SK-N-DZ (cell line): ENCODE measurements at places on chromosomes 11 and 22.
A peak's percentile ranks its signal among the peaks of the same experiment; 100 is the strongest.

- no peak for DNase-seq
Measured at GRCh38 chr11:113681711-113682413, 24.2 kb downstream of the TMPRSS5 start.

- no peak for DNase-seq
Measured at GRCh38 chr11:70060611-70061293, 17.4 kb upstream of the ANO1 start.

DNA sequence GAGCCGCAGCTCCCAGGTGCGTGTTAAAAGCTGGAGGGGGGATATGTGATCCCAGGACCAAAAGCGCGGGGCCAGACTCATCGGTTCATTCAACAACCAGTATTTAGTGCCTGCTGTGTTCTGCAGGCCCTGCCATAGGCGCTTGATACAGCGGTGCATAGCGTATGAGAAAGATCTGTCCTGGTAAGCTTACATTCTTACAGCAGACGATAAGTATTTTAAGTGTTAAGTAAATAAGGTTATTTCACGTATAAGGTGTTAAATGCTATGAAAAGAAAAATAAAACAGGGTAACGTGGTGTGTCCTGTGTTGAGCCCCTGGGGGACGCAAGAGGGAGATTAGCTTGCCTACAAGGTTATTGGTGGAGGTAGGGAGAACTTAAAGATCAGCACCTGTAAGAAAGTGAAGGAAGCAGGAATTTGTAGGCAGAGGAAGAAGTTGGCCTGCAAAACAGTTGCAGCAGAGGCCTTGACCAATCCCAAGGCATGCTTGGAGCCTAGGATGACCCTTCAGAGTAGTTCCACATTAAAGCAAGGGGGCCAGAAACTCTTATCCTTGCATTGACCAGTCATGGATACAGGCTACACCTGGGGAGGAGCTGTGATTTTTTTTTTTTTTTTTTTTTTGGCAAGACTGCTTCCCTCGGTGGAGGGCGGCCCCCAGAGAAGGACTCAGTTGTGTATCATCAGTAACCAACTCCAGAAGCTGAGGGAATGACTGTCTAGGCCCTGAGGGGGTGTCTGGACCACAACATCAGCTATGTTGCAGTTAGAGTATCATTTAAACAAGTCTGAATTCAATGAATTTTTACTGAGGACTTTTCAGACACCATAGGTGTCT lies 487 bp upstream of the LIPT2 start:
- DNase-seq: no peak

DNA sequence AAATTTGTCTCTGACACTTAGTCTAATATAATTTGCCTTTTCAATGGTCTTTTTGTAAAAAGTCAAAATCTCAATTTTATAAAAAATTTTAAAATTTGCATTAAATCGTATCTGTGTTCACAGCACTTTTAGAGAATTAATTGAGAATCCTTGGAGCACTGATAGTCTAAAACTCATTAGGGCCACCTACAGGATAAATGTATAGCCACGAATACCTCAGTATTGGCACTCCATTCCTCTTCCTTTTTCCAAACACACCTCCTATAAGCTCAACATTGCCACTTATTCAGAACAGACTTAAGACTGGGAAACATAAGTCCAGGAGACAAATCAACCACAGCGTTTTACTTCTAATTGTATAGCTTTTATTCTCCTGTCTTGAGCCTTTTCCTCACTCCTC lies 776.0 kb upstream of the ARHGAP42 start:
- DNase-seq: no peak

GRCh38 chr11:78933350-78933749 lies 358.7 kb upstream of the NARS2 start:
- DNase-seq: no peak

- no peak for DNase-seq
Measured at GRCh38 chr11:125455851-125456250, 40.2 kb downstream of the FEZ1 start.

DNA sequence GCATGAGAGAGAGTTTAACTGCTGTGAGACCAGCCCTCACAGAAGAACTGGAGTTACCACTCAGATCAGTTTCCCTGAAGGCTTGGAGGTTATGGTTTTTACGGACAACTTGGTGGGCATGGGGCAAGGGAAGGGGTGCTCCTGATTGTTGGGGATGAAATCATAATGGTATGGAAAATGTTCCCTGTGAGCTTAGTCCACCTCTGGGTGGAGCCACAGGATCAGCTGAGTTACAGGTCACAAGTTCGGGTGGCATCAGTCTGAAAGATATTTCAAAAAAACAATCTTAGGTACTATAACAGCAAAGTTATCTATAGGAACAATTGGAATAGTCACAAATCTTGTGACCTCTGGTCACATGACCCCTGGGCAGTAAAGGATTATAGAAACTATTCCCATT lies 162.9 kb downstream of the DLG2 start:
- DNase-seq: no peak

- no peak for DNase-seq
Measured at GRCh38 chr22:42719656-42720262, 911 bp downstream of the A4GALT start.

- DNase-seq: no peak
Measured at GRCh38 chr22:47303161-47303890, 540.9 kb downstream of the TBC1D22A start.

- no peak for DNase-seq
Measured at GRCh38 chr22:19488285-19488684, 8.6 kb downstream of the CDC45 start.

DNA sequence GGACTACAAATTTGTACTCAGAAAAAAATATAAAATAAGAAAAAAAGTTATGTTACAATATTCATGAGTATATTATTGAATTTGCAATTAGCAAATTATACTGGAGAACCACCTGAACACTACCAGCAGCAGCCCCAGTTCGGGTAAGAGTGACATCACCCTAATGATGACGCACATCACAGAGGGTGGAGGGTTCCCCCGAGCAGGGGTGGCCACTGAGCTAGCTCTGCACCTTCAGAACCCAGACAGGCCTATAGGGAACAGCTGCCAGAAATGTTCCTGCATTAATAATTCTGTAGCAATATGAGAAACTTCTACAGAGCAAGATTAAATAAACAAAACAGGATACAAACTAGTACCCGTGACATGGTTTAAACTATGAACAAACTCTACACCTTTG lies 17.5 kb upstream of the ARAP1 start:
- no peak for DNase-seq

- DNase-seq: no peak
Measured at GRCh38 chr11:74371269-74372052, 26.8 kb downstream of the PGM2L1 start.

GRCh38 chr22:30182815-30183214 lies 63.7 kb downstream of the LIF start:
- no peak for DNase-seq

DNA sequence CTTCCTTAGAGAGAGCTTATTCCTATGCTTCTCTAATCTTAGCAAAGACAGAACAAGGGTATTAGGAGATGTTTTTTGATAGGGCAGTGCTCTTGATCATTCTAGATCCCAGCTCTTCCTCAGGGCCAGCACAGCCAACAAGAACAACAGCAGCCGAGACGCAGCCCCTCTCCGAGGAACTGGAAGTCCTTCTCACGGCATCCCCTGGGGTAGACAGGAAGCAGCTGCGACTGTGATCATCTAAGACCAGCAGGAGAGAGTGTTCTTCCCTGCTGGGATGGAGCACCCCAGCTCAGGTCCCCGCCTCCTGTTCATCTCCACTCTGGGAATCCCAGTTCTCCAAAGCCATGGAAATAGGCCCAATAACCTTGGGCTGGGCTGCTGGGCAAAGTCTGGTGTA lies 29.6 kb downstream of the IRAG1 start:
- DNase-seq: no peak

GRCh38 chr11:11345099-11345498 lies 8.0 kb downstream of the CSNK2A3 start:
- DNase-seq: no peak

DNA sequence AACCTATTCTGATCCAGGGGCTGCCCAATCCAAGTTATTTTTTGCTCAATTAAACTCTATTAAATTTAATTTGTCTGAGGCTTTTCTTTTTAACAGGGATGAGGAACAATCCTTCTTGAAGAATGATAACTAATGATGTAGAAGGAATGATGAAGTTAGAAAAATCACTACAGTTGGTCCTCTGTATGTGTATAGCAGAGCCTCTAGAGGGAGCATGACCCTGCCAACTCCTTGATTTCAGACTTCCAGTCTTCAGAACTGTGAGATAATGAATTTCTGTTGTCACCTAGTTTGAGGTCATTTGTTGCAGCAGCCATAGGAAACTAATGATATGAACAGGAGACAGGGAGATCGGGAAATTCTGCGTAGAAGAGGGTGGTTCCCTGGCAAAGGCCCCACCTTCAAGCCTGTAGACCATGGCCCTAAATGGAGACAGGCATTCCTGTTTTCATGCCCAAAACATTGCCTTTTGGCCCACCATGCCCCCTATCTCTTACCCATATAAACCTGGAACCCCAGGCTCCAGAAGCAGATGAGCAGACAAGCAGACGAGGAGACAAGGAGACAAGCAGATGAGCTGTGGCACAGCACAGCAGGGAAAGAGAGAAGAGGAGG lies 7.7 kb upstream of the QSER1 start:
- DNase-seq: peak; percentile 24

DNA sequence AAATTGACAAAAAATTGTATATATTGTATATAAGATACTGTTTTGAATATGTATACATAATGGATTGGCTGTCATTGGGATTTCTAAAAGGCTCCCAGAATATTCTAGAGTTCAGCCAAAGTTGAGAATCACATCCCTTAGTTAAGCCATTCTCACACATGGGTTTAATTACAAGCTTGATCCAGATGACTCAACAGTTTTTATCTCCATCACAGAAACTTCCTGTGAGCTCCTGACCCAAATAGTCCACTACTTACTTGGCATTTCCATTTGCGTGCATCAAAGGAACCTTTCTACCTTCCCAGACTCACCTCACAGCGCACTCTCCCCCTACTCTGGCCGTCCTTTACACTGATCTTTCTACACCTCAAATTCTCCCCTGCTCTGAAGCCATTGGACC lies 184.8 kb upstream of the ARHGAP20 start:
- no peak for DNase-seq

DNA sequence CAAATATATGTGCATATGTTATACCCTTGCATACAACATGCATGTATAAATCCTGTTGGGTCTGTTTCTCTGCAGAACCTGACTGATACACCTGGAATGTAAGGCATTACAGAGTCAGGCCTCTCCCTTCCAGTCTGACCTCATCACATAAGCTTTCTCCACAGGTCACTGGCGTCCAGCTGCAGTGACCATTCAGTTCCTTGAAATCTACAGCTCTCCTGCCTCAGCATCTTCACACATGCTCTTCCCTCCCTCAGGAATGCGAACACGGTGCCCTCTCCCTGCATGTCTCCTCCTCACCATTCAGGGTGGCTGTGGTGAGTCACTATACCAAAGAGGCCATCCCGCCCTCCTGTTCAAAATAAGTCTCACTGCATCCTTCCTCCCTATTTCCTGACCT lies 657.8 kb upstream of the B3GAT1 start:
- DNase-seq: no peak

- no peak for DNase-seq
Measured at GRCh38 chr22:33789690-33790253, 130.5 kb downstream of the LARGE1 start.

DNA sequence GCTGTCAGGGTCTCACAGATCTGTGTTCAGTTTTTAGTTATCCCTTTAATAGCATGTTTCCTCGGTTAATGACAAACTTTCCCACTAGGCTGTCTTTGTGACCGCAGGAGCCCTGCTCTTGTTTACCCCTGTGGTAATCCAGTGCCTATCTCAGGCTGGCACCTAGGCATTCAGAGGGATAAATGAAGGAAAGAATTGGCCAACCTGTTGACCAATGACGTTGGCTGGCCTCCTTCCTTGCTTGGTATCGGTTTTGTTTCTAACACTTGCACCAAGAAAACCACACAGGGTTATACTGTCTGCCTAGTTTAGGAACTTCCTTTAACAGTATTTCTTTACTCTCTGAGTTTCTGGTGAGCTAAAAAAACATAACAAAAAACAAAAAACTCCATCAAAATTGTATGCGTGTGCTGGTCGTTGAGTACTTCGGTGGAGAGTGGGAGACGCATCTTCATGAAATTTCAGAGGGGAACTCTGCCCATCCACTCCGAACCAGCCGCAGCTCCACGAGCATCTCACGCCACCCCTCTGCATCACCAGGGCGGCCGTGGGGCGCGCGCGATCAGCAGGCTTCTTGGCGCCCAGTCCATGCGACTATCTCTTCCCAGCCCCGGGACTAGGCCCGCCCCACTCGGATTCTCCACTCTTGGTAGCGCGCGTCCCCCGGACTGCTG lies 563 bp upstream of the ENDOD1 start:
- no peak for DNase-seq

DNA sequence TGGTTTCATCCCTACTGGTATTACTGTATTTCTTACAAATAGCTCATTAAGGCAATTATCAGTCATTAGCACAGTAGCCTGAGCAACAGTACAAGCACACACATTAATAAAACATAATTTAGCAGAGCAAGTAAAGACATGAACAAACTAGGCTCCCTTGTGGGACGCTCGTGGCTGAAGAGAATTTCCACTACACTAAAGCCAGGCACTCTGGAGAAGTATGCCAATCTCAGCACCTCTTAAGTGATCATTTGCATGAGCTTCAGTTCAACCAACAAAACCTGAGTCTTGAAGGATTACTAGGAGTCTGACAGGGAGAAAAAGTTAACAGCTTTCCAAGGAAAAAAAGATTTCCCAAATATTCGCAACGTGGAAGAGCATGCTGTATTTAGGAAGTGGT lies 109.1 kb downstream of the LARGE1 start:
- no peak for DNase-seq

GRCh38 chr11:1705126-1706052 lies 8.4 kb downstream of the KRTAP5-6 start:
- no peak for DNase-seq

DNA sequence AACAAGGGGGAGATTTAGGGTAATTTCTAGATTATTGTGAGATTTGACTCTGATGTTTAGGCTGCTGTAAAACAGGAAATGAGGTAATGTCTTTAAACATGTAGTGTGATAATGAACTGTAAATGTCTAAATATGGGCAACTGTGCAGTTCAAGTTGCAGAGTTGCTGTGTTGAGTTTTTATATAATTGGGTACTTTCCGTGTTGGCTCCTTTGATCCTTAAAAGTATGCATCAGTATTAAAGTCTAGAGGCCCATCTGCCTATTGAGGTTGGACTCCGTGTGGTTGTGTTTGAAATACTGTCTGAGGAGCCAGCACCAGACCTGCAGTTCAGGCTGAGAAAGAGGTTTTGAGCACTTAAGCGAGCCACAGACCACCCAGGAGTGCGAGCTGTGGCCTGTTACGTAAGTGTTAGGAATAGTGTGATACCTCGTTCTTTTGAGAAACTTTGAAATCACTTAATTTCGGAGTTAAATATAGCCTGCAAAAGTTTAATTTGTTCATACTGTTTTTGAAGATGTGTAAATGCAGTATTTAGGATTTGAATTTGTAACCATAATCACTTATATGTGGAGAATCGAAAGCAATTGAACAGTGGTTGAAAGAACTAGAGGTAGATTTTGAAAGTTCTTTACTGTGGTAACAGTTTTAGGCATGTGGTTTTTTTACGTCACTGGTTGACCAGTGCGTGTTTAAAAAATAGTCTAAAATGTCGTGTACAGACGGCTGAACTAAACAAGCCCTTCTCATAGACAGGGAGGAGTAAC lies 9.0 kb downstream of the FAM118A start:
- DNase-seq: no peak
